Activated CD8-positive, alpha-beta memory T cell treated with anti-CD3 and anti-CD28 coated beads, Interleukin-2, amount 50 U/mL, for 48 hours (primary cell): ENCODE measurements at places on chromosomes 5 and 9.

DNA sequence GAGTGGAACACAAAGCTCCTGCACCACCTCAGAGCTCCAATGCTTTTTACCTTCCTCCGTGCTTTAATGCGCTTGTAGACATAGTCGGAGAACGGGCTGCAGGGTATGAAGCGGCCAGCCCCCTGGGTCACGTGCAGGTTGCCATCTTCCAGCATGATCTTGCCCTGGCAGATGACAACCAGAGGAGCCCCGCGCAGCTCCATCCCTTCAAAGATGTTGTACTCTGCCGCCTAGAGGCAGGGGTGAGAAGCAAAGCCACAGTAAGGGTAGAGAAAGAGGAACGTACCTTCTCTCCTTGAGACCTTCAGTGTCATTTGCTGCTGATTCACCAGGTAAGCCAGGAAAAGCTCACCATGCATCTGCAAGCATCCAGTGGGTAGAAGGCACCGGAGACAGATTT, 112.3 kb downstream of the DPYSL3 start:
- no peak for DNase-seq

GRCh38 chr5:123752552-123753179, 240.7 kb downstream of the CSNK1G3 start:
- DNase-seq: no peak

DNA sequence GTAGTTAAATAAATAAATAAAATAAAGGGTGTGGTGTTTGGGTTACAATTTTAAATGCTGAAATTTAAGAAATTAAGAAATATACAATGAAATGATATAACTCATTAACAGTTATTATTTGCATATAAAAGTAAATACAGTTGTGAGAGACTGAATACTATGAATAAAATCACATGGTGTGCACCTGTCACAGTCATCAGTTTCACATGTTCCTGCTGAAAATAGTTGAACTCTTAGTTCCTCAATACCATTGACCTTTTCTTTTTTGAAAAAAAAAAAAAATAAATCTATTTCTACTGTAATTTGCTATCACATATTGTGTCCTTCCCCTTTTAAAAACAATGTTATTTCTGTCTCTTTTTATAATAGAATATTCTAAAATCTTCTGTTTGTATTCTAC, 130.9 kb upstream of the CHD1 start:
- no peak for DNase-seq

DNA sequence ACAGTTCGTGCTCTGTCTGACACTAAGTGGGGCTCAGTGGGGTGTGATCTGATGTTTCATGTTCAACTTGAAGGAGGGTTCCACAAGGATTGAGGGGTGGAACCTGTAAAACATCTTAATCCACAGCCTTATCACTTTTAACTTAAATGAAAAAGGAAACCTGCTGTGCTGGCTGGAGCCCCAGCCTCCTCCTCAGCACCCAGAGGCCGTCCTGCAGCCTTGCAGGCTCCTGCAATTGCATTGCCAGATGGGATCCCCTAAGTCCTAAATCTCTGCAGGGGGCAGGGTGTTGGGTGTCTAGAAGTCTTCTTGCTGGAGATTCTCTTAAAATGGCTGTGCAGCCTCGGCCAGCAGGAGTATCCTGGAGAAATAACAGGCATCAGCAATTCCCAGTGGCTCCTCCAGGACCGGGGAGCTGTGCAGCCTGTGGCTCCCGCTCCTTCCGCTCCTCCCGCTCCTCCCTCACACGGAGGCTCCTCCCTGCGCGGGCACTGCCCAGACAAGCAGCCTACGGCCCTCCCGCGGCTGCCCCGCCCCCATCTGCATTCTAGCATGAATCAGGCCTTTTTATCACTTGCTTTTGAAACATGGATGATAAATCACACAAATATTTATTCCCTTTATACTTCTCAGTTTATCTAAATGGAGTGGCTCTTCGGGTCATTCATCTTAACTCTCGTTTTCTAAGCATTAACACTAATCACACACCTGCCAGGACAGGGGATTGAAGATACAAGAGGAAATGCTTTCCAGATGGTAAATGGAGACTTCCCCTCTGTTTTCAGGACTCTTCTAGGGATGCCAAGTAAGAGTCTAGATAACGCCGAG, 131.0 kb downstream of the ADAMTS16 start:
- DNase-seq: no peak

- DNase-seq: no peak
Observed at GRCh38 chr9:124355941-124356744, 59.1 kb downstream of the PSMB7 start.

DNA sequence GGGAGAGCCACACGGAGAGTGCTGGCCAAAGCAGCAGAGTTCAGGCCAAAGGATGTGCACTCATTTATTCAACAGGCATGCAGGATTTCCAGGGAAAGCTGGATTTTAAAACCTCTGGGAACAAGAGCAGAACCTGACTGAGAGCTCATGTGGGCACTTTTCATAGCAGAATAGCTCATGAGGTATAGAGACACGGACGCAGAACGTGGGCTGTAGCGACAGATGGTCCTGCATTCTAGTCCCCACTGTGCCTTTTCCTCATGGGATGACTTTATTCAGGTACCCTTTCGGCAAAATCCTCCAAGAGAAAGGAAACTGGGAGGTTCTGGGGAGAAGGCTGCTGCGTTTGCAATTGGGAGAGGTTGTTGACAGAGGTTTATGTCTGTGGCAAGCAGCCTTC, 5.4 kb downstream of the IL4 start:
- no peak for DNase-seq

- no peak for DNase-seq
Observed at GRCh38 chr5:138986186-138986800, 111.2 kb upstream of the LRRTM2 start.

- DNase-seq: no peak
Observed at GRCh38 chr9:136077491-136077890, 17.6 kb downstream of the NACC2 start.

GRCh38 chr9:124800306-124801259, 23.6 kb downstream of the OLFML2A start:
- DNase-seq: no peak

DNA sequence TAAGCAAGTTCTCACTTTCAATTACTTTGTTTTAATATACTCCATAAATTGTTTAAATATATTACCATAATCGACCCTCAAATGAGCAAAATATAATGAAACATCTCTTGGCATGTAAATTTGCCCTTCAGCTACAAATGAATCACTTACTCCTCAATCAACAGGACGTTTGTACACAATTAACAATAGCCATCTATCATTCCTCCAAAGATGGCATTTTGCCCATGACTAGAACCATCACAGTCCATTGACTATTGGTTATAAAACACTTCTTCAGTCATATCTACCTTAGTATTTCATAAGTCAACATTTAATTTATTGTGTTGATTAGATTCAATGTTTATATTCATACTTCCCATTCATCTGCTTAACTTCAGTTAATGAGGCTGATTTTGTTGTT, 127.2 kb downstream of the CTNND2 start:
- DNase-seq: no peak
